ENCODE measurements at places on chromosomes 16 and 17. TPM values are rescaled to one million over a fixed set of nuclear protein-coding genes. Genes with fewer than 3 reads are reported as not detected.

DNA sequence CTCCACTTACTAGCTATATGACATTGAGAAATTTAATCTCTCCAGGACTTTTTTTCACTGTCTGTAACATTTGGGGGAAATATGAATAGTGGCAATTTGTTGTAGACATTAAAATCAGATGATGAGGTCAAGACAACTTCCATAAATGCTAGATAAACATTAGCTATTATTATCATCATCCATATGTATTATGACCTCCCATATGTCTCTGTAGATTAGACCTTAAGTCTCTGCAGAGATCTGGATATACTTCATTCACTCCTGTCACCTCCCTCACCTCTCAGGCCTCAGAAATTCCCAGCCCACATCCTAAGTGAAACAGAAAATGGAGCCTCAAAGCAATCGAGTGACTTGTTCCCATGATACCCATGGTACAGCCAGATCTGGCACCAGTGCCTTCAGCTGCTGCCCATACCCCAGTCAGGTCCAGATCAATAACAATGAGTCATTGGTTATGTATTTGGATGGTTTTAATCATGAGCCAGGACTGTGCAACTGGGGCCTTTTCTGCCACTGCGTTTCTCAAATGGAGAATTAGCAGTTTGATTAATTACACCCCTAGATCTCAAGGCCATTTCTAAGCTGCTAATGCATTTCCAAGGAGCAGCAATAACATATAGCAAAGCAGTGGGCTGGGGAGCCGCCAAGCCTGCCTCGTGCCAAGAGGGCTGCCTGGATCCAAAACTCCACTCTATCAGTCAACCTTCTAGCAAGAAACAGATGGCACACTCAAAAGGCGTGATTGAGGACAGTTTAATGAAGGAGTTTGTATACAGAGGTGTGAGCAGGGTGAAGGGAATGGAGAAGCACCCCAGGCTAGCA, 2.6 kb upstream of the FDXR start:
- no peak for DNase-seq

SAT2 gene
- polyA plus RNA-seq, result 142 TPM

DNA sequence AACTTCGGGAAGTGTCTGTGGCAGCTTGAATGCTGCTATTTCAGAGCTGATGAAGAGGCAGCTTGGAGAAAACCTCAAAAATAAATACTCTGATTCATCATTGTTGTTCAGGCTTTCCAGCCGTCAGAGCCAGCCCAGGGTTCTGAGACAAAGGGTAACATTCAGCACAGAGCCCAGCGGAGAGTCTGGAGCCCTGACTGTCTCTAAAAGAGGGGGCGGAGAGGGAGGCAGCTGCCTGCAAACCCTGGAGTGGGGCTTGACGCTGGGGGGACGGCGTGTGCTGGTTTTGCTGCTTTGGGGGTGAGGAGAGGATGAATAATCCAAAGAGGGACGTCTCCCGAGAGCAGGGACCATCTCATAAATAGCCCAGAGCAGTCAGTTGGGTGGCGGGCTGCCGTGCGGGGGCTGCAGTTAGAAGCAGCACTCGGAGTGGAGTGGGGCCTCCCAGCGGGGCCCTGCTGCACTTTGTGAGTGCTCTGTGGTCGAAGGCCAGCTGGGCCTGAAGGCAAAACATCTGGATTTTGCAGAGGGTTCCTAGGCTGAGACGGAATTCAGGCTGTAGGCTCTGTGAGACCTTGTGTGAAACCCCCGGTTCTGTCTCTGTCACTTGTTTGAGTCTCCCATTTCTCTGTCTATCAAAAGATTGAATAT, 237.8 kb downstream of the PRKCA start:
- no peak for DNase-seq

DNA sequence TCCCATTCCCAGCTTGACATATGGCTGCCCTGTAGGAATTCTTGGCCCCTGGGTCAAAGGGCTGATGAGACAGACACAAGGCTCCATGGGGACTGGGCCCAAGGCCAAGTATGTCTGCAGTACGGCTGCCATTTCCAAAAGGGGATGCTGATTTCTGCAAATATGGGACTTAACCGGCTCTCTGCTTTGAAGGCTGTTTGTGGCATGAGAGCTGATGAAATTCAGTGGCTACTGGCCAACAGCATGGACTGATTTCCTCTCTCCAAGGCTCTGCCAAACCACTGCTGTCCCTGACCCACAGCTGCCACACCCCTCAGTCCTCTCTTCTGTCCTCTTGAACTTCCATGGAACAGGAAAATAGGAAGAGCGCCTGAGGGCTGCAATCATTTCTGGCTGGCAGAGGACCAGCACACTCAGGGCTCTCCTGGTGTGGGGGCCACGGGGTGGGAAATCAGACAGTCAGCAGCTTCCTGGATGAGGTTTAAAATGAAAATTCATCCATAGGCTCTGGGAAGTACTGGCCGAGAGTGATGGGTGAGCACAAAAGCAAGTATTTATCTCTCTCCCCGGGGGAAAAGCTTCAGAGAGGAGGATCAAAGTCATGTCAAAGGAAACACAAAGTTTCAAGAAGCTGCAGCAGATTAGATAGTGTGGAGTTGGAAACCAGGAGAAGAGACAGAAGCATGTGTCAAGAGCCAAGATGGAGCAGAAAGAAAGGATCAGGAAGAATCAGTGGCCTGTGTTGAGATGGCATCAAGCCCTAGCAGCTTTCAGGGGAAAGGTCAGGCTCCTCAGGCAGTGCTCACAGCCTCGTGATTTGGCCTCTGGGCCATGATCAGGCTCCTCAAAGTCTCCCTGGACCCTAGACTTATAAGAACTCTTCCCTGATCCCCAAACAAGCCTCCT, 64.1 kb upstream of the SREBF1 start:
- no peak for DNase-seq

DNA sequence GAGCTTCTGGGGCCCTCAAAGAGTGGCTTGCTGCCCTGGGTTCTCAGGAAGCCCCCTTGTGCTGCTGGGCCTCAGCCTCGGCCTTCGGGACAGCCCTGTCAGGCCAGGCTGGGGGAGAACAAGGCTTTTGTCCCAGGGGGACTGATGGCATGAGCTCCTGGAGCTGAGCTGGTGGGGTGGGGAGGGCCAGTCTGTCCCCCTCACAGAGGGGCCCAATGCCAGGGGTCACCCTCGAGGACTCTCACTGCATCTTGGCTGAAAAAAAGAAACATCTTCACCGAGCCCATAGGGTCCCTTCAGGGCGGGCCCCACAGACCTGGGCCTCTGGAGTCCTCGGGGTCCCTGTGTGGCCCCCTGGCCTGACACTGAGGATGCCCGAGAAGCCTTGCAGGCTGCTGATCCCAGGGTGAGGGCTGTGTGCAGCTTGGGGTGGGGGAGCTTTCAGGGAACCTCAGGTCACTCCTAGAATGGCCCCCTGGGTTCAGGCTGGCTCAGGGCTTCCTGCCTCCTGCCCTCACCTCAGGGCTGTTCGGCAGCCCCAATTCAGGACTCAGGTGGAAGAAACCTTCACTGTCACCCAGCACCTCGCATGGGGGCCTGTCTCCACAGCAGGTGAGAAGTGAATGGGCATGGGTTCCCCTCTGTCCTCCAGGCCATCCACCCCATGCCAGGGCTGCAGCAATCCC, 90.5 kb downstream of the TNFRSF13B start:
- DNase-seq, result no peak

All from cardiac muscle cell (in vitro differentiated cells and primary cell).